ENCODE measurements at places on chromosomes 11 and 22. TPM values are rescaled to one million over a fixed set of nuclear protein-coding genes. Genes with fewer than 3 reads are reported as not detected.

TIMM10B gene
- total RNA-seq = 32.5 TPM

CRYBB1 gene
- total RNA-seq = not detected

C11orf68 gene
- 21.9 TPM for total RNA-seq

APOBEC3A gene
- total RNA-seq = 0.68 TPM

TMEM191B gene
- total RNA-seq = not detected

Data from T-helper 2 cell treated with Interferon-gamma antibody and Interleukin-4, amounts not matched to agents 100 ng/mL and 5 ng/mL, for 36 hours (primary cell).